ENCODE measurements at places on chromosomes 11 and 22.

- no peak for DNase-seq
Observed at GRCh38 chr11:95455228-95455970, 224.4 kb upstream of the SESN3 start.

DNA sequence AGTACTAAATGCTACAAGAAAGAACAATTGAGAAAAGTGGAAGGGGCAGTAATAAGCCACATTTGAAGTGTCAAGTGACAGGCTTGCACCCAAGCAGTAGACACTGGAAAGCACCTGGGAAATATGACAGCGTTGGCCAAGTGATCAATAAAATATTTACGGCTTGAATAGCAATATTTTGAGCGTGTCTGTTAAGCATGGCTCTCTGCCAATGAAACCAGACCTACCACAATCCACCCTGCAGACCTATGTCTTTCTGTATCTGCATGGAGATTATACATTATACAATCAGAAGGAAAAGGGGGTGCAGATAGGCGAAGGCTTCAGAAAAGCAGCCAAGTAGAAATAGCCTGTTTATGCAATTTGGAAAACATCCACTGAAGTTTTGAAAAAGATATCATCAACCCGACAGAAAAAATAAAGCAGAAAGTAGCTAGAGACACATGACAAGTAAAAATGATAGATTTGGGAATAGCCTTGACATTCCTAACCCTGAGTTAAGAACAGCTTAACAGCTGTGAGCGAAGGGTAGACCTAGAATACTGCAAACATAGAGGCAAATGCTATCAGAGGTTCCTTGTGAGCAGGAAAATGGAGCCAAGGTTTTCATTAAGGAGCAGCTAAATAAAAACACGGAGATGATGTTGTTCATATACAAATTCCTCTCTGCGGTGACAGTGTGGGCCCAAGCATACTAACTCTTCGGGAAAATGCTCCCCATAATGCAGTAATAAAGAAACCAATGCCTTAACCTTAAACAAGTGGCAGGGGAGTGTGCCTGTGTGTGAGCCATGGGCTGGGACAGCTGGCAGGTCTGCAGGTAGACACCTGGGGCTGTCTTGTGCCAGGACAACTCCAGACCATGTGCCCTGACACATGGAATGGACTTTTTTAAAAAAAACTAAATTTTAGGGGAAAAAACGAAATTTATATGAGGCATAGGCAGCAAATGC lies 71.3 kb downstream of the ETS1 start:
- no peak for DNase-seq

DNA sequence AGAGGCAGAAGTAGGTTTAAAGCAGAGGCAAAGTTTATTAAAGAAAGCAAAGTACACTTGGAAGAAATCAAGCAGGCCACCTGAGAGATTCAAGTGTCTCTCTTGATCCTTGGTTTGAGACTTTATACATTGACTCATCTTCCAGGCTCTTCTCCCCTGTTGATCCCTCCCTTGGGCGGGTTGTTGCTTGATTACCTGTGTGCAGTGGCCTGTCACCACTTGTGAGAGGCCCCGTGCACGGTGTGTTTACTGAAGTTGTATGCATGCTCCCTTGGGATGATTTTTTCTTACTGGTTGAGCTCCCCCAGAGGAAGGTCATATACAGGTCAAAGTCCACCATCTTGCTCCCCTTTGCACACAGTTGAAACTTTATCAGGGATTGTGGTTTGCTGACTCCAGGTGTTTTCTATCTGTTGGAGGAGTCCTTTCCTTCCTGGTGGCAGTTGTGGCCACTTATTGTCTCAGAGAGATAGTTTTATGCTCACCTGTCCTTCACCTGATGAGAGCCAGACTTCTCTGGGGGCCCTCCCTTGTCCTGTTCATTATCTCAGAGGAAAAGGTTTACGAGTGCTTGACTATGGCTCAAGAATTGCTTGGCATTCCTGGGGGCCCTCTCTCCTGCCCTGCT lies 16.3 kb upstream of the RBMXL2 start:
- DNase-seq: no peak

GRCh38 chr22:27252282-27253049 lies 549.1 kb downstream of the MN1 start:
- peak; percentile 63 for DNase-seq

- peak; percentile 82 for DNase-seq
Observed at GRCh38 chr22:35477911-35478582, 62.6 kb upstream of the RASD2 start.

GRCh38 chr11:64344787-64345186 lies 4.8 kb downstream of the CCDC88B start:
- no peak for DNase-seq

GRCh38 chr11:44709966-44710365 lies 16.8 kb upstream of the TSPAN18 start:
- no peak for DNase-seq

DNA sequence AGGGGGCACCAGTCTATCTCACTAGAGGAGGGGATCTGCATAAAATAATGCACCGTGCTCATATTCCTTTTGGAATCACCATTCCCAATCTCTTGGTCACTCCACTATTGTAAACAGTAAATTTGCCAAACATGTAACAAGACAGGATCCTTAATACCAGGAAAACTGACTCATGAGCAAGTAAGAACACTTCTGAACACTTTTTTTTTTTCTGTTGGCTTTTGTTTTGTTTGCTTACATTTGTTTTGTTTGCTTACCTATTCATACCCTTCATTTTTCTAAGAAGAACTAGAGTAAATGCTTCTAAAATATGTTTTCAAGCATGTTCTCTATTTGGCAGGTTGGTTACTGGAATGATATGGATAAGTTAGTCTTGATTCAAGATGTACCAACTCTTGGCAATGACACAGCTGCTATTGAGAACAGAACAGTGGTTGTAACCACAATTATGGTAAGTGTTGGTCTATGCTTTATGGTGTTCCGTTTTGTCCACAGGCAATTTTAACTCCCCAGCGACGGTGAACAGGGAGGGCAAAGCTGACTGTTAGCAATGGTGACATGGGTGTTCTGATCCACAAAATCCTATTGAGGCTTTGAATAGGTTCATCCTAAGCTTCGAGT lies 111.8 kb downstream of the MSANTD4 start:
- DNase-seq: no peak

GRCh38 chr11:121298774-121299173 lies 6.2 kb downstream of the SC5D start:
- DNase-seq: no peak

GRCh38 chr11:109059402-109059801 lies 362.6 kb upstream of the C11orf87 start:
- DNase-seq: no peak

GRCh38 chr11:67583247-67584204 lies at the start of gene GSTP1:
Gene GSTP1, plus strand, starts transcription at chr11:67583812. Its CDS starts 32 bp downstream, at chr11:67583844.
- peak; percentile 95 for DNase-seq

DNA sequence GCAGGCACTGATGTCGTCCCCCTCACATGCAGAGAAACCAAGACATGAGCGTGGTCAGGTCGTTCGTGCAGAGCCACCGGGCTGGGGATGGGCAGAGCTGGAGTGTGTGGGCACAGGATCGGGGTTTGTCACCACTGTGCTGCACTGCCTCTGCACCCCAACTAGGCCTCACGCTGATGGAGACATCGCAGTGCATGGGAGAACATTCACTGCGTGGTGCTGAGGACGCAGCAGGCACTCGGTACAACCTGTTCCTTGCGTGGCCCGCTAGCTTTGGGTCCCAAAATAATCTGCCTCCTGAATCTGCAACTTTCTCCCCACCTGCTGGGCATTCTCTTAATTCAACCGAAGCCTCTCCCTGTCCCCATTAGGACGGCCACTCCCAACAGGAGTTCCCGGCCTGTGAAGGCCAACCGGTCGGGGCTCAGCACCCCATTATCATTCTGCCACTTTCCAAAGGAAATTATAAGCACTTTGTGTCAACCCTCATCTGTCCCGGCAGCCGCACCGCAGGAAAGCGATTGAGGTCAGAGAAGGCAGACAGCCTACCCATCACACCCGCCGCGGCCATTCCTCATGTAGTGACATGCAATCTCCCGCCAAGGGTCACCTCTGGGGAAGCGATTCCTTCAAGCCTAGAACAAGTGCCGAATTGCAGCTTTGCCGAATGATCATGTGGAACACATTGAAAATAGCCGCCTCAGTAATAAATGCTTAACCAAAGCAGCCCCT lies 490.4 kb downstream of the MN1 start:
- DNase-seq: no peak

DNA sequence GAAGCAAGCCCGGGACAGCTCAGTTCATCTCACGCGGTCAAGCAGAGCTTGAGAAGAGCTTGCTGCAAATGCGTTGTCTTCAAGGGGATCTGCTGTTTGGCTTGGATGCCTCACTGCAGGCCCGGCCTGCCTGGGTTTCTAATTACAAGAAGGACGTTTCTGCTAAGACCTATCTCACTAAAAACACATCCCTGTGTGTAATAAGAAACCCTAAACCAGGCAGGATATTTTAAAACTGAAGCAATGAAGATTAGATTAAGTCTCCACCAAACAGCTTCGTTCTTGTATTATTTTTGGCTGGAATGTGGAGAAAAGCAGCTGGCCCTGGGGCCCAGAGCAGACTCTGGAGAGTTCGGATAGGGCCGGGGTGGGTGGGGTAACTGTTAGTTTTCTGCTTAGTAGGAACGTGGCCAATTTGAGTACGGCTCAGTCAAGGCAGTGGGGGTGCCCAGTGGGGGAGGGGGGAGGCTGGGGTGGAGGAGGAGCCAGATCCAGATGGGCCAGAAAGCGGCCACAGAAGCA lies 6.0 kb downstream of the PKNOX2 start:
- no peak for DNase-seq

DNA sequence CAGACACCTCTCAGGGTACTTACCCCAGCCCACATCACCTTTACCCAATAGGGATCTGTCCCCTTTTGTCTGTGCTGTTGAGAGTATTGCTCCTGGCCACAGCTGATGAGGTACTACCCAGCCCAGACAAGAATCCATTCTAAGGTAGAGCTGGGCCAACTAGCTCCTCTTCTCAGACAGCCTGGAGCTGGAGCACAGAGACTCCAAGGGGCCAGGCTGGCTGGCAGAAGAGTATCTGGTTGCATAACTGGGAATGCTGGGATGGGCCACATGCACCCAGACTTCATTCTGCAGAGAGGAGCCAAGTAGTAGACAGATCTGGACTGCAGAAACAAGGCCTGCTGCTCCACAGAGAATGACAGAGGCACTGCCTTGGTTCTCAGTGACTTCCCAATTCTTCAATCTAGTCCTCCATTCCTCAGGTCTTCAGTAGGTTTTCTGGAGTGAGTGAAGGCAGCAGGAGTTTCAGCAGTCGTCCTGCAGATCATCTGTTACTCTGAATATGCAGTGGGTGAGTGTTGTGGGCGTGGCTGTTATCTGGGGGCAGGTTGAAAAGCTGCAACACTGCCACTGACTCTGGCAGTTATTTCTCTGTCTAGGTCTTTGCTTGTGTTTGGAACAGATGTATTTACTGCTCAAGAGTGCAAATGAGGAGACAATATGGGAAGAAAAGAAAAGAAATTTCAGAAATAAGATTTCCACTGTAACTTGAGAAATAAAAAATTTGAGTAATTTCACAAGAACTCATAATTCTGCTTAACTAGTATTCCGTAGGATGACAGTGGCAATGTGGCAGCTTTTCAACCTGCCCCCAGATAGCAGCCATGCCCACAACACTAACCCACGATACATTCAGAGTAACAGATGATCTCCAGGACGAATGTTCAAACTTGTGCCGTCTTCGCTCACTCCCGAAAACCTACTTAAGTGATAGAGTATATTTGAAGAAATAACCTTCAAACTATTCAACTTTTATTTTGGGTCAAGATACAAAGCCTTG lies 34.9 kb downstream of the MAPK1 start:
- DNase-seq: no peak

- DNase-seq: no peak
Observed at GRCh38 chr11:93051186-93051585, 81.7 kb downstream of the MTNR1B start.

DNA sequence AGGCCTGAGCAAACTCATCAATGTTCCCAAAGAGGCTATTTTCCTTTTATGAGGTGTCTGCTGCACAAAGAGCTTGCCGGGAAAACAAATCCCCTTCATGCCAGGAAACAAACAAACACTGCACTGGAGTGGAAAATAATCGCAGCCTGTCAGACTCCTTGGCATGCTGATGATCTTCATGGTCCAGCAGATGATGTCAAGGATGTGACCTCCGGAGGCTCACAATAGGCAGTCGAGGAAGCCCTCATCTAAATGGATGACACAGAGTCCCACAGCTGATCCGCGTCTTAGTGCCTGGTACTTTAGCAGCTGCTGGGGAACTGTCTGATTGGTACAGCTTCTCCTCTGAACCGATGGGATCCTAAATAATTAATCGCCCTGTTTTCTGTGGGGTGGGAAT lies 187.6 kb downstream of the TENM4 start:
- DNase-seq: no peak

DNA sequence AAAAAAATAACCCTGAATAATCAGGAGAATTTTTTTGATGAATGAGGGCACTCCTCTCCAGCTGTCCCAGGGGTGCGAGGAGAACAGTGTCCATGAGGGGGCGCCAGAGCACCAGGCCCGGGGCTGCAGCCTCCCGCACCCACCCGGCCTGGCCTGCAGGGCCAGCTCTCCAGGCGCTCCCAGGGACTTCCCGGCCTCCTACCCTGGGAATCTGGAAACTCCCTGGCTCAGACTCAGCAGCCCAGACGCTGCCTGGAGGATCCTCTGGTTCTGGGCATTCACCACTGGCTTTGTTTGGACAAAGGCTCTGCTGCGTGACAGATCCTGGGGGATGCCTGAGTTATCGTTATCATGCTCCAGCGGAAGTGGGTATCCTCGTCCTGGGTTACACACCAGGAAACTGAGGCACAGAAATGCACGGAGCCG lies 31.0 kb downstream of the MCM5 start:
- peak; percentile 77 for DNase-seq

DNA sequence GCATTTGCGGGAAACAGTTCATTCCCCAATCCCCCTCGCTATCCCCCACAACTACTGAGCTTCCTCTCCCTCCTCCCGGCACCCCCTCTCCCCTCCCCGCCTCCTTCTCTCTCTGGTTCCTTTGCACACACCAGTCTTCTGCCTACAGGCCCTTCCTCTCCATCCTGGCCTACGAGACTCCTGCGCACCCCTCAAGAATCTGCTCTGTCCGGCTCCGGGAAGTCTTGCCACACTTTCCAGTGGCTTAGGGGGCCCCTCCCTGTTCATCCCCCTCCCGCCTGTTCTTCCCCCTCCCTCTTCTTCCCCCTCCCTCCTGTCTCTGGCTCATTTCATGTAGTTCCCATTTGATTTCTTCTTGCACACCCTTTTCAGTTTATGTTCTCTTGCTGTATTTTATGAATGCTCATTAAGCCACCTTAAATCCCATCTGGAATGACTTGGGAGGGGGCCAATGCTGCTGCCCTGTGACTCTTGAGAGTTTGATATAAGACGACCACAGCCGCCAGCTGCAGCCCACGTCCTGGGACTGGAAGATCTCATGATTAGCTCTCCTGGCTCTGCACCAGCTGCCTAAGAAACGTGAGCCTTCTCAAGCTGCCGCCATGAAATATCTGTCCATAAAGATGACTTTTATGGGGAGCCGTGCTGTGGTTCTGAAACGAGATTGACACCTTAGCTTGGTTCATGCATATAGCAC lies 50.9 kb downstream of the RPS6KA4 start:
- DNase-seq: no peak

Data from HTR-8/SVneo (cell line).